ENCODE measurements at places on chromosomes 6 and 20. TPM values are rescaled to one million over a fixed set of nuclear protein-coding genes. Genes with fewer than 3 reads are reported as not detected.

DNA sequence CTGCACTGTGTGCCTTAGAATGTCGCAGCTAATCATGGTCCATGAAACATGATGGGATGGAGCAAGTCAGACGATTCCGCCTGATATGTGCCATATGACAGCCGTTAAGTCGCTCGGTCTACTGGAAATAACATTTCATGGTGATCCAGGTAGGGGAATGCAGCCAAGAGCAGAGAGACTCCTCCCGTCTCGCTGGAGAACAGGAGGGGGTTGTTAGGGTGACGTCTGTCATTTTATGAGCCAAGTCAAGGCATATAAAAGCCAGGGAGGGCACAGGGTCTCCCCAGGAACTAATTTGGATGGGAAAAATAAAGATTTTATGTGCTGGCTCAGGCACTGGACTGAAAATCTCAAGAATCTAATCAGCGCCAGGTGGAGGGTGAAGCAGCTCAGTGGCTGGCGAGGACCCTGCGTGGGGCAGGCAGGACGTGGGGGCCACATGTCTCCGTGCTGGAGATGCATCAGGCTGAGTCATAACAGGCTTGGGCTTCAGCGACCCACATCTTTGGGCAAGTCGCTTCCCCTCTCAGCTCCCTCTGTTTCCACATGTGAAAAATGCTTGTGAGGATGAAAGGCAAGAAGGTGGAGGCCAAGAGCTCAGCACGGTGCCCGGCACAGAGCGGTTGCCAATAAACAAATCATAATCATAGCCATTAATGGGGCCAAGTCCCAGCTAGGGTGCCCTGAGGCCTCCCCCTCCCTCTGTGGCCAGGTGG is 234.6 kb downstream of the ANKRD60 start:
- no peak for DNase-seq

GRCh38 chr20:5327356-5327755 is 10.6 kb upstream of the PROKR2 start:
- DNase-seq = no peak

OGFRL1 gene
- total RNA-seq = 7.9 TPM

GRCh38 chr6:149209871-149210775 is 107.4 kb upstream of the TAB2 start:
- DNase-seq = no peak

- DNase-seq = no peak
Measured at GRCh38 chr6:131414956-131415355, 158.1 kb upstream of the ARG1 start.

GRCh38 chr20:3847429-3847940 is 851 bp downstream of the MAVS start:
- peak; percentile 25 for DNase-seq

- no peak for DNase-seq
Measured at GRCh38 chr6:109074133-109074415, 20.6 kb downstream of the SESN1 start.

DNA sequence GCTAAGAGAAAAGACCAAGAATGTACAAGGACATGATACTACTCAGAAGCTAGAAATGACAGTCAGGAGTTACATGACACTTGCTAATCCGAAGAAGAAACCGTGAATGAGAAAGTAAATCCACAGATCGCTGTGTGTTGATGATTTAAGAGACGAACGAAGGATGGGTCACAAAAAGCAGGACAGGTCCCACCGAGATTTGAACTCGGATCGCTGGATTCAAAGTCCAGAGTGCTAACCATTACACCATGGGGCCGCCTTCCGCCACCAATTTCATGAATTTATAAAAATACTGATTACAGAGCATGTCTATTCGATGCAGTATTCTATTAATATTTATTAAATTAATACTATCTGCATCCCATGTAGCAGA is 54.0 kb upstream of the BTN3A2 start:
- DNase-seq = no peak

- DNase-seq = no peak
Measured at GRCh38 chr20:5737619-5737953, 12.6 kb upstream of the SHLD1 start.

DNA sequence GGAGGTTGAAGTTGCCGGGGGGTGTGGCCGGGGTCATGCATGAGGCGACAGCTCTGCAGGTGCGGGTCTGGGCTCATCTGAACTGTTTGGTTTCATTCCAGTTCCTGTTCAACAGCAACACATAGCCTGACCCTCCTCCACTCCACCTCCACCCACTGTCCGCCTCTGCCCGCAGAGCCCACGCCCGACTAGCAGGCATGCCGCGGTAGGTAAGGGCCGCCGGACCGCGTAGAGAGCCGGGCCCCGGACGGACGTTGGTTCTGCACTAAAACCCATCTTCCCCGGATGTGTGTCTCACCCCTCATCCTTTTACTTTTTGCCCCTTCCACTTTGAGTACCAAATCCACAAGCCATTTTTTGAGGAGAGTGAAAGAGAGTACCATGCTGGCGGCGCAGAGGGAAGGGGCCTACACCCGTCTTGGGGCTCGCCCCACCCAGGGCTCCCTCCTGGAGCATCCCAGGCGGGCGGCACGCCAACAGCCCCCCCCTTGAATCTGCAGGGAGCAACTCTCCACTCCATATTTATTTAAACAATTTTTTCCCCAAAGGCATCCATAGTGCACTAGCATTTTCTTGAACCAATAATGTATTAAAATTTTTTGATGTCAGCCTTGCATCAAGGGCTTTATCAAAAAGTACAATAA is 72.5 kb downstream of the PTPN1 start:
- DNase-seq = no peak

ZBP1 gene
- total RNA-seq = not detected

All from testis (tissue), 5 donors.